Ammon's horn (tissue), 1 donor: ENCODE measurements at places on chromosomes 11 and 22.

- DNase-seq, result no peak
Measured at GRCh38 chr11:113473983-113474361, 1.2 kb downstream of the DRD2 start.

DNA sequence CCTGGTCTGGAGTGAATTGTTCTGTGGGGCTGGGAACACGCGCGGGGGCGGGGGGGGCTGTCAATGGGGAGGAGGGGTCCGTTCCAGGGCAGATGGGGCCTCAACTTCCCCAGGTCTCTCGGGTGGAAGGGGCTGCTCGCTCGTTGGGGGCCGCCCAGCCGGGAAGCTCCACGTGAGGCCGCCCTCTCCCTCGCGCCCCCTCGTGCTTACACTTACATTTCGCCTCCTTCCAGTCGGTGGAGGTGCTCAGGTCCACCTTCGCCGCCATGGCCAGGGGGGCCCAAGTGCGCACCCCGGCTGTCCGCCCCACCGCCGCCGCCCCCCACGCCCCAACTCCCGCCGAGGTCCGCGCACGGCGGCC, 452 bp downstream of the MACROD1 start:
- DNase-seq, result no peak

- DNase-seq, result no peak
Measured at GRCh38 chr11:76456571-76456970, 11.8 kb downstream of the EMSY start.

GRCh38 chr11:115122274-115122673, 381.9 kb downstream of the CADM1 start:
- no peak for DNase-seq

DNA sequence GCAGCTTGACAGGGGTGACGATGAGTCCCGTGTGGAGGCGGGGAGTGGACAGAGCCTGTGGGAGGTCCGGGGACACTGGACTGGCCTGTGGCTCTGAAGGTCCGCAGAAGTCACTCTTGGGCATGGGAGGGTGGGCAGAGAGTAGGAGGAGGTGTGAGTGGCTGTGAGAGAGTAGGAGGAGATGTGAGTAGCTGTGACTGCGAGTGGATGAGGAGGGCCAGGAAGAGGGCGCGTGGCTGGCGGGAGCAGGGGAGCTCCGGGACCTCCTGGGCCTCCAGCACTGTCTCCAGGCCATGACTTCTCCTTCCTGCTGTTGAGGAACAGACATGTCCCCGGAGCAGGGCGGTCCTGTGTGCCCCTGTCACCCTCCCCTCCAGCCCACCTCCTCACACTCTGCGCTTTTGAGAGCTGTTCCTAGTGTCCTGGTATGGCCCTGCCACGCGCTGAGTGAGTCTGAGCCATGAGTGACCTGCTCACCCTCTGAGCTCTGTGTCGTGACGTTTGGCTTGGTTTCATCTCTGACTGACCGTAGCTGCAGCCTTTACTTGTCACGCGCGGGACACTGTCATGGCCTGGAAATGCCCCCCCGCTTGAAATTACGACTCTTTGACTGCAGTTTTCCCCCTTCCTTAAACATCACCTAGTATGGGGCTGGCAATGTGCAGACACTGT, 391.5 kb downstream of the TBC1D22A start:
- no peak for DNase-seq

DNA sequence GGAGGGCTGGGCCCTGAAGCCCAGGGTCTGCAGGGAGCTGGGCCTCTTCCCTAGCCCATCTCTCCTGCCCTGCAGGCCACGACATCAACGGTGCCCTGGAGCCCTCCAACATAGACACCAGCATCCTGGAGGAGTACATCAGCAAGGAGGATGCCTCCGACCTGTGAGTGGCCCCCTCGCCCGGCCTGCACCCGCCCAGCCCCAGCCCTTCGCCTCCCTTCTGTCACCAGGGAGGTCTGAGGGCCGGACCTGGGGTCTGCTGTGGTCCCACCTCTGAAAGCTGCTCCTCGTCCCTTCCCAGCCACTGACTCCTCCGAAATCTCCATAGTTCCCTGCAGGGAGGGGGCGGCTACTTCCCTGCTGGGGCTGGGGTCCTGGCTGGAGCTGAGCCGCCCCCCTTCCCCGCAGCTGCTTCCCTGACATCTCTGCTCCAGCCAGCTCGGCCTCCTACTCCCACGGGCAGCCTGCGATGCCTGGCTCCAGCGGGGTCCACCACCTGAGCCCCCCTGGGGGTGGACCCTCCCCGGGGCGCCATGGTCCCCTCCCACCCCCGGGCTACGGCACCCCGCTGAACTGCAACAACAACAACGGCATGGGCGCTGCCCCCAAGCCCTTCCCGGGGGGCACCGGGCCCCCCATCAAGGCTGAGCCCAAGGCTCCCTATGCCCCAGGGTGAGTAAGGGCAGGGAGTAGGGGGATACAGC, 13.3 kb downstream of the MYRF start:
- no peak for DNase-seq

- no peak for DNase-seq
Measured at GRCh38 chr11:46907606-46908005, 10.7 kb downstream of the LRP4 start.

- peak; percentile 95 for DNase-seq
Measured at GRCh38 chr11:64092111-64092760, 56.5 kb downstream of the FLRT1 start.

- no peak for DNase-seq
Measured at GRCh38 chr22:43707648-43708047, 104.5 kb downstream of the EFCAB6 start.
